Natural killer cell treated with Interleukin-12 subunit alpha and Interleukin-12 subunit beta and Interleukin-15 and Interleukin-18, amount 100 ng/mL, for 72 hours (primary cell): ENCODE measurements at places on chromosomes 4 and X.

DNA sequence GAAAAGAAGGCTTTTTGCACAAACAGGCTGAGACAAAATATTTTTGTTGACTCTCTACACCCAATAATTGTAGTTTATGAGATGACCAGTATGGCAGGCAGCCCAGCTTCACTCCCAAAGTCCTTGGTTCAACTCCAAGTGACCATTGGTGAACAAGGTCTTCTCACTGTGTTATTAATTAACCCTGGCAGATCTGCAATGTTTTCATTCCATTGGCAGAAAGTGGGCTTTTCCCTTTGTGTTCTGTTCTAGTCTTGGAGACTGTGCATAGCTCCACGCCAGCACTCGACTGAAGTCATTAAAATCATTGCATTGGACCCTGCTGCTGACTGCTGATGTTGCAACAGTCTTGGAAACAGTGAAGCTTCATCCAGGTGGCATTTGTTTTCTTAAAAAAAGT, 277.3 kb upstream of the HAND2 start:
- DNase-seq = no peak

GRCh38 chrX:148501386-148502066, 1.1 kb downstream of the AFF2 start:
- DNase-seq = no peak

- no peak for DNase-seq
Observed at GRCh38 chrX:723781-724180, 93.2 kb downstream of the SHOX start.

- DNase-seq = no peak
Observed at GRCh38 chrX:149831473-149831872, 49.5 kb upstream of the MAGEA8 start.

DNA sequence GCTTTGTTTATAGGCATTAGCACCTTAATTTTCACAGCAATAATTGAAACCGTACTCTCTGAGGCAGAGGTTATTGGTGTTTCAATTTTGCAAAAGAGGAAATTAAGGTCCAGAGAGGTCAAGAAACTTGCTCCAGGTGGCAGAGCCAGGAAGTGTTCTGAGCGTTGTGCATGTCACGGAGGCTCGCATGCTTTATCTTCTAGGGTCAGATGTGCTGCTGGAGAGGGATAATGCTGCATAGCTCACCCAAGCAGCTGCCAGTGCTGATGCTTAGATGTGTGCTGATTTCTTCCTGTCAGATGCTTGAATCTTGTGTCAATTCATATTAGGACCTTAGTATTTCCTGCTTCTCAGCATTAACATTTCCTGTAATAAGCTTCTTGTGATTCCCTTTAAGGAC, 13.0 kb upstream of the FGF5 start:
- no peak for DNase-seq

GRCh38 chr4:37675587-37676290, 10.4 kb downstream of the RELL1 start:
- DNase-seq = no peak

GRCh38 chr4:110294165-110294564, 95.8 kb upstream of the ELOVL6 start:
- DNase-seq = no peak

DNA sequence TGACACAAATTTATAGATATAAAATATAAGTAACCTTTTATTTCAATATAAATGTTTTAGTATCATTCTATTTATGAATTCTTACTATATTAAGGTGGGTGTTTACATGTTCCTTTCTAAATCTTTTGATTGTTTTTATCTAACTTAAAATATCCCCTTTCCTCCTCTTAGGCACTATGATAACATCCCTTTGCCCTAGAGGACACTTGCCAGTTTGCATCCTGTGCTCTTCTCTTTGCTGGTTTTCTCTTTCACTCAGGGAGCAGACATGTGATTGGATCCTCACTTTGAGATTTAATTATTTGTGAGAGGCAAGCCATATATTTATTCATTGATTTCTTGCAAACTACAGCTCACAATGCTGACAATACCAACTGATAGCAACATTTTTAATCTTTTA, 16.2 kb downstream of the LRIT3 start:
- DNase-seq = no peak

- DNase-seq = no peak
Observed at GRCh38 chr4:140944572-140944971, 188.4 kb upstream of the TBC1D9 start.

GRCh38 chr4:77927991-77928925, 65.6 kb downstream of the MRPL1 start:
- no peak for DNase-seq

- no peak for DNase-seq
Observed at GRCh38 chr4:5249727-5250126, 198.4 kb downstream of the STK32B start.

GRCh38 chr4:174217273-174218126, 66.0 kb downstream of the FBXO8 start:
- DNase-seq = peak; percentile 61

GRCh38 chrX:40105835-40106675, 8.3 kb upstream of the BCOR start:
- peak; percentile 74 for DNase-seq

GRCh38 chr4:187732524-187732923, 263.0 kb upstream of the ZFP42 start:
- DNase-seq = no peak

DNA sequence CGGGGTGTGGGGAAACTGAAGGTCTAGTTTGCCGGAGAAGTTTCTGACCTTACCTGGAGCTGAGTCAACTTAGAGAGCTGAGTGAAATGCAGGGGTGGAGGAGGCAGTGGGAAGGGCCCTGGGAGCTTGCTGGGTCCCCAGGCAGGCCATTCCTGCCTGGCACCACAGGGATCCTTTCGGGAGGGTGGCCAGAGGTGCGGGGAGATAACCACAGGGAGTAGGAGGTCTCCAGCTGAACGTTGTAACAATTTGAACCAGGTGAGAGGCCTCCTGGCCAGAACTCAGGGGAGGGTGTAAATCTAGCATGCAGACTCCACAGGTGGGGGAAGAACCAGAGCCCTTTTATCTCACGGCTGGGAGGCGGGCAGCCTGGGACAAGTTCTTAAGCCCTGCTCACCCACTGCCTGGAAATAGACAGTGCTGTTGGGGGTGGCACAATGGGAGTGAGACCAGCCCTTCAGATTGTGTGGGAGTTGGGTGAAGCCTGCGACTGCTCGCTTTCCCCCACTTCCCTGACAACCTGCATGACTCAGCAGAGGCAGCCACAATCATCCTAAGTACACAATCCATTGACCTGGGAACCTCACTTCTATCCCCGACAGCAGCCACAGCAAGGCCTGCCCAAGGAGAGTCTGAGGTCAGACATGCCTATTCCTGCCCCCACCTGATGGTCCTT, 247.4 kb downstream of the ADGRA3 start:
- no peak for DNase-seq

DNA sequence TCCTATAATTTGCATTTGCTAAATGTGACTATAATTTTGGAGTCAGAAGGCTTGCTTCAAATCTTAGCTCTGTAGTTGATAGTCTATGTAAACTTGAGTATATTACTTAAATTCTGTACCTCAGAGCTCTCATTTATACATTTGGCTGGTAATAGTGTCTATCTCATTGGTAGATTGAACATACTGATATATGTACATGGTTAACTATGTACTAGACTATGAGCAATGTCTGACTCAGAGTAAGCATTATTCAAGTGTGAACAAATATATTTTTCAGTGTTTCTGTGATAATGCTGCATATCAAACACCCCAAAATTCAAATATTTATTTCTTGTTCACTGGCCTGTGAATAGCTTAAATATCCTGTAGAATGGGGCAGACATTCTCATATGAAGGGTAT, 1568.9 kb upstream of the PABPC4L start:
- DNase-seq = no peak

DNA sequence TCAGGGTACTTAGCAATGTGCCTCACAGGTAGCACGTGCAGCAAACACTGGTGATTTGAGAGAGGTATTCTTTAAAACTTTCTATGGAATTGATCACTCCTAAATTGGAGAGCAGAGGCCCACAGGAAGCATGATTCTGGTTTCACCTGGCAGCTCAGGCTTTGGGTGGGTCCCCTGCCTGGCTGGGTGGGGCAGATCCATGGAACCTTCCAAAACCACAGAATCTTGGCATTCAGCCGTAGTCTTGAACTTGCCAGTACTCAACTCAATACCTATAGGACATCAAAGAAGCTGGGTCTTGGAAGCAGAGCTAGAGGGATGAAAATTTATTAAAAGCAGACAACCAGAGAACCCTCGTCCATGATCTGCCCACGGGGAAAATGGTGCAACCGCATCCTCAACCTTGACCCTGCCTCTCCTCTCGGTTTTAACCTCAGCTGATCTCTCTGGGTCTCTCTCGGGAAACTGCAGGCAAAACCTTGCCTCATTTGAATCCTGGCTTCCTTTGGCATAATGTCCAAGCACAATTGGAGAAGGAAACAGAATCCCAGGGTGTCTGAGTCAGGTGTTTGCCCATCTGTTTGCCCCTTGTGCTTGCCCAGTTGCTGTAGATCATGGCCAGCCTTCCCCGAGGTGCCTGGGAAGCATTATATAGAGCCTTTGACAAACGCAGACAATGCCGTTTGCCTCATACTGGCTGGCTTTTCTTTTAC, 22.9 kb downstream of the OTOP1 start:
- DNase-seq = no peak

DNA sequence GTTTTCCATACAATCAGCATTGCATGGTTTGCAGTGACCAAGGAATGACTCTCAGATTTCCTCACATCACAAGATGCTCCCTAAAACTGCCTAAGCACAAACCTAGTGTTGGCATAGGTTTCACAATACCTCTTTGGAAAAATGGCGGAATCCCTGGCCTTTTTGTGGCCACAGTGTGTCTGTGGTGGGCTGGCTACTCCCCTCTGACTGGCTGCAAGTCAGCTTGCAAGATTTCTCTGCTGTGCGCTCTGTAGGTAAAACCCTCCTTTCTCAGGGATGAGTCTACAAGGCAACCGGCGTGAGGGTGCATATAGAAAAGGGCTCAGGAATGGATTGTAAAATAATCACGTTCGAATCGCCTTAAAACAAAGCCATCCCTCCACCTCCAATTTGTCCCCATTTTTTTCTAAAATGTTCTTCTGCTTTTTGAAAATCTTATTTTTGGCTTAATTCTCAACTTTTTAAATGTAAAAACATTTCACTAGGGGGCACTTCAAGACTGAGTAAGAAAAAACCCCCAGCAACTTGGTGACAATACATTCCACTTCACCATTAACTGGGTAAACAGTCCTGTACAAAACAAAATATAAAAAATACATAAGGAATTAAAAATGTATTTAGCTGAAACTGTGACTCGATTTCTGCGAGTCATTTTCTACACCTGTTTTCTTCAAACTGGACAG, 235.6 kb downstream of the STIM2 start:
- DNase-seq = no peak

- no peak for DNase-seq
Observed at GRCh38 chrX:48493890-48494364, 14.9 kb upstream of the PORCN start.

GRCh38 chr4:185805262-185805802, 6.7 kb downstream of the SORBS2 start:
- no peak for DNase-seq

- no peak for DNase-seq
Observed at GRCh38 chrX:95885074-95885473, 799.6 kb upstream of the DIAPH2 start.

DNA sequence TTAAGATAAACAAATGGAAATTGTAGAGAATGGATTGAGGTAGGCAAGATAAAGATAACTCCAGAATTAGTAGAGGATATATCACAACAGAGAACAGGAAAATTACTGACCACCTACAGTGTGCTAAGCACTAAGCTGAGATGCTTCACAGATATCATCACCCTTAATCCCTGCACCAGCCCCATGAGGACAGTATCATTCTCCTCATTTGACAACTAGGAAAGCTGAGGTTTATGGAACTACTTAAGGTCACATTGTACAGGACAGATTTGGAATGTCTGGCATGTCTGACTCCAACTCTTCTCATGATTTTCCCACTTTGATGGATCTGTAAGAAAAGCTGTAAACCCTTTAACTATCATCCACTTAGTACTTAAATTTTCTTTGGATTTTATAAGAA, 95.5 kb downstream of the CASK start:
- no peak for DNase-seq

DNA sequence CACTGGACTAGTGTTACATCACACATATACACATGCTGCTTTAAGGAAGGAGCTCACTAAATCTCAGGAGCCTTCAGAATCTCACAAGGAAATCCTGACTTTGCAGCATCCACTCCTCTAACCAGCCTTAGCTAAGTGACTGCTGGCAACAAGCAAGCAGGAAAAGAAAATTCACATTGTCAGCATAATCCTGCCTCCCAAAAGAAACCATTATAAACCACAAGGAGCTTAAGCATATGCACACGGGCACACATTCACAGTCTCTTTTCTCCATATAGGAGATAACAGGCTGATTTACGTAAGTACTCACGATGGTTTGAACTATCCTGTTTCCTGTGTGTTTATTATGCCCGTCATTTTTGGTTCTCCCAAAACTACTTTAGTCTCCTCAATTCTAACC, 136.3 kb downstream of the TMEM144 start:
- DNase-seq = no peak

- DNase-seq = no peak
Observed at GRCh38 chr4:181952478-181952877, 290.7 kb upstream of the TENM3 start.

- DNase-seq = no peak
Observed at GRCh38 chrX:129239371-129239770, 283.9 kb downstream of the SMARCA1 start.

DNA sequence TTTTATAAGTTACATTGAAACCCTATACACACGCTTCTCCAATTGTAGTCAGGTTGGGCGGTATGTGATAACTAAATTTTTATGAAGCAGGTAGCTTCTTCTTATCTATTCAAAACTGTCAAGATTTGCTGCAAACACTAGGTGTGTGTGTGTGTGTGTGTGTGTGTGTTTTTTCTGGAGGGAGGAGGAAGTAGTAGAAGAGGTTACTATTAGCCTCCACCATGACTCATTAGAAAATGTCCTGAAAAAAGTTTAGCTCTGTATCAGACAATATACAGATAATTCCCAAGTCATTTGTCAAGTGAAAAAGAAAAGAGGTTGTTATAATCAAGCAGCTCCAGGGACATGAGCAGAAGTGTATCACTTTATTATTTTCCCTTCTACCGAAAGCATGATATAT, 33.9 kb downstream of the PCDH7 start:
- DNase-seq = no peak

DNA sequence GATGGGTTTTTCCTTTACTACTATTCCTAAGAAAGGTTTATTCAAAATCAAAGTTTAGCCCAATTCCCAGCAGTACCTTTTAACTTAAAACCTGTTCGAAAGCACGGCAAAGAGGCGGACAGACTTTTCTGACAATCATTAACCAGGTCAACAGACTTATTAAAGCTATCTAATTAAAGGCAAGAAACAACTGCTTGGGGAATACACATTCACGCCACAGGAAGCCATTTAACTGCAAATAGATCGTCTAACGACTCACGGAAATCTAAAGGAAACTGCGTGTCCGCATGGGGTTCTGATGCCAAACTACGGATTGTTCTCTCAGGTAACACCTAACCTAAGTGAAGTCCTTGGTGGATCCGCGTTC, 663 bp upstream of the USP53 start:
- no peak for DNase-seq

DNA sequence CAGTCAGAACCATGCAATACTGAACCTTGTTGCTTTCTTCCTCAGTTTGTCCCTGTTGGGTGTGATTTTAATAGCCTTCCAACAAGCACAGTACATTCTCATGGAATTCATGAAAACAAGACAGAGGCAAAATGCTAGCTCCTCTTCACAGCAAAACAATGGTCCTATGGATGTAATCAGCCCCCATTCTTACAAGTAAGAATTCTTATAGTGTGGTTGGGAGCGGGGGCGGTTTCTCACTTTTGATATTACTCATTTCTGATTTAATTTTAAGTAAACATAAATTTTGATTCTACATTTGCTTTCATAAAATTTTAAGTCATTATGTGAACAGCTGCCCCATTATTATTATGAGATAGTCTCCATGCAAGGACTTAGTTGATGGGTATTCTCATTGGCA, 80.8 kb upstream of the TLR2 start:
- DNase-seq = no peak
